ENCODE measurements at places on chromosomes 5 and 9.

- DNase-seq = no peak
Measured at GRCh38 chr5:142746532-142747433, 23.4 kb upstream of the ARHGAP26 start.

DNA sequence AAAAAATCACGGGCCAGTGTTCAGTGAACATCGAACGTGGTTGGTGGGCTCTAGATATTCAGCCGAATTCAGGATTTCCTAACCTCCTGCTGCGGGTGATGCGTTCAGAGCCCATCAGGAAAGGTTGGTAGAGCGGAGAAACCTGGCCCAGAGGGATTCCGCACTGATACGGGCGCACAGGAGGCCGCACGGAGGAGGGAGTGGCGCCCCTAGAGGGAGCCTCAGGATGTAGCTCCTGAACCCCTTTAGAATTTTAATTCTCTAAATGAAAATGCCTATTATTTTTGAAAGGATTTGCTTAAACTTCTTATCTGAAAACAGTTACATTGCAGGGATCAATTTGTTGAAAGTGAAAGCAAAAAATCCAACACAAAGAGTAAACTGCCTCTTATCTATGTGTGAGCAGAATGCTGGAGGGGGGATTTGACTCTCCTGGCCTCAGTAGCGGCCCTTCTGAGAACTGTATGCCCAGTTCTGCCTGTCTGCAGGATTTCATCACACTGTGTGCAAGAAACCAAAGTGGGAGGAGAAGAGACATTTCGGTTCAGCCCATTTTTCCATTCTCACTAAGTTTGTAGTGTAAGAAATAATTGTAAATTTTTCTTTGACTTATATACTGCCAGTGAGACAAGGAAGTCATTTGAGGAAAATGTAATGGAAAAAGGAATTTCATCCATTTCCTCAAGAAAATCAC is 75.9 kb downstream of the TENT4A start:
- DNase-seq = no peak

- DNase-seq = no peak
Measured at GRCh38 chr9:74645007-74645639, 148.0 kb downstream of the RORB start.

GRCh38 chr5:80198399-80198798 is 57.4 kb downstream of the SERINC5 start:
- DNase-seq = no peak

GRCh38 chr5:83927140-83927733 is 206.6 kb upstream of the HAPLN1 start:
- DNase-seq = no peak

DNA sequence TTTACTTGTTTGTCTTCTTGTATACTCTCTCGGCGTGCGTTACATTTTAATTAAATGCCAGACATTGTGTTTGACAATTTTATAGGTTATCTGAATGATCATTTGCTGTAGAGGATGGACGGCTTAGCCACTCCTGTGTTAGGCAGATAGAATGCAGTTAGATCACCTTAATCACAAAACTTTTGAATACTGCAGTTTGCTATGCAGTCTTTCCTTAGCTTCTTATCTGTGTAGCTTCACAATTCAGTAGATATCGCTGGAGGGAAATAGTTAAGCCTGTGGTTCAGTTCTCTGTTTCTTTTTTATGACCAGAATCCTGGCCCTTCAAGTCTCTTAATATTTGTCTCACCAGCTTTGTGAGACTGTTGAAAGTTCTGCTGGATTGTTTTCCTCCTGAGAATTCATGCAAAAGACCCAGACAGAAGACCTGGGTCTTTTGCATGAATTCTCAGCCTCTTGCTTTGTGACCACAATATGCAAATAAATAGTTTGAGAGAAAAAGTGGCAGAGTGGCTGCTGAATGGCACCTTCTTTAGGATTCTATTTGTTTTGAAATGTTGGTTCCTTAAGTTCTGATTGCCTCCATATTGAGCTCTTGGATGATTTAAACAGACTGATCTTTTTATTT is 40.2 kb downstream of the RASA1 start:
- DNase-seq = no peak

DNA sequence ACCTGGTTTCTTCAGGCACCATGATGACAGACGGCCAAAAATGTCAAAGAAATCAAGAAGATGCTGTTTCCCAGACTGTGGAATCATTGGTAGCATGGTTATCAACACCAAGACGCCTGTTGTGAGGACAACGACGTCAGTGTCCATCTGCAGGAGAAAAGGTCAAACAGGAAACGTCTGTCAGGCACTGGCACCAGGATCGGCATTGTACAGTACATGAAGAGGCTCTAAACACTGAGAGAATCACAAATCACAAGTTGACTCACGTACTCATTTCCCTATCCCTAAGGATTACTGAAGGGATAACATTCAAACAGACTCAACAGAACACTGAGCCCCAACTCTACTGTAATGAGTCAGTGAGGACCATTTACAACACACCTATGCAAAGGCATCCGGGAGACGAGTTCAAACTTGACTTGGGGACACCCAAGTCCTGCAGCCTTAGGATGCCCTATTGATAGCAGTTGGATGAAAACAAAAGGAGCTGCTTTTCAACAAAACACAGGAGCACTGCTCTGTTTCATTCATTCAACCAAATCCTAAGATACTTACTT is 21.0 kb downstream of the TSC1 start:
- DNase-seq = no peak

DNA sequence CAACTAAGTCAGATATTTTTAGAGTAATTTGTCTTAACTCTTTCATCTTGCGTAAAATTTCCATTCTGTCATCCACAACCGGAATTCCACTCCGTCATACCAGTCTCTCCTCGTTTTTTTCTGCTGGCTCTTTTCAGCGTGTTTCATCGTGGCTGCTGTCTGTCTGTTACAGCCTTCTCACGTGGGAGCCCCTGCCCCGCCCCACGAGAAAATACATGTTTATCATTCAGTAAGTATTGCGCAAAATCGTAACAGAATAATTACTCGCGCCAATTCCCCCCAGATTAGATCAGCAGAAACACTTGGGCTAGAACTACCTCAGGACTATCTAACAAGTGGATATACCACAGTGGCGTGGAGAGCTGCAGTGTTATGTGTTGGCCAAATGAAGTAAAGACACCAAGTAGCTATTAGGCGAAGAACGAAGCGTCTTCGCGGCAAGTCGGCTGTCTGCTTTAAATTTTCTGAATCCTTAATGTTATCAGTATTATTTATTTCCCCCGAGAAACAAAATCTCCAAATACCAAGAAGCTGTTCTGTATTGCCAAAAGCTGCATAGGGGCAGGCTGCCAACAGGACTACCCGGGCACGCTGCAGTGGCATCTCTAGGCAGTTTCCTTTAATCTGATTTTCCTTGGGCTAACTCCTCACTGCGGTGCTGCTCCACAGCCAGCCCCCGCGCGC is 566 bp upstream of the FOCAD start:
- peak; percentile 3 for DNase-seq

DNA sequence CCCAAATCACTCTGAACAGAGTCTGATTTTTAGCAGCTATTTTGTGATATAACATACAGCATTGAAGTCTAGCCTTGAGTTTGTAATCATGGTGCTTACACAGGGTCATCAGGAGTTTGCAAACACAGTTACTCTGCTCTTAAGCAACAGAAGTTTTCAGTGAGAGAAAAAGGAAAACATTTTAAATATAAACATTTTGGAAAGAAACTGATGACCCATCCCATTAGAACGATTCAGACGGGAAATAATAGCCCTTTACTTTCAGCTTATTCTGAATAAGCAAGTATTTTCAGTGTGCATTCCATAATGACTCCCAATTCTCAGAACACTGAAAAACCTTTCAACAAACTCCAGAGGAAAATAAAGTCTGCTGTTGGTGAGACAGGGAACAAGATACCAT is 46.7 kb upstream of the TMC1 start:
- DNase-seq = no peak

GRCh38 chr5:93076096-93076495 is 504.9 kb downstream of the NR2F1-AS1 start:
- no peak for DNase-seq

- no peak for DNase-seq
Measured at GRCh38 chr9:69674716-69675438, 2.7 kb upstream of the APBA1 start.

DNA sequence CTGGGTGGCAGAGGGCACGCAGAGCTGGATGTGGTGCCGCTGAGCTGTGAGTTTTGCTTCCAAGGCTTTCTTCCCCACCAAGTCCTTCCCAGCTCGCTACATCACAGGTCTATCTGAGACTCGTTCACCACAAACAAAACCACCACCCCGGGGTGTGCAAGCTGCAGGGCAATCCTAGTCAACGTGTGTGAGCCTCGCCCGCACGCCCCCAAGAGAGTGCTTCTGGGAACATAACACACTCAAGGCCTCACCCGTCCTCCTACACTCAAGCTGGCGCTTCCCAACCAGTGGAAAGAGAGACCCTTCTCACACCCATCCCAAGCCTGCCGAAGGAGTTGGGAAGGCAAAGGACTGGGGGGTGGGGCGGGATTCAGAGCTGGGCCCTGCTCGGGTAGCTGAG is 10.6 kb downstream of the SNAPC4 start:
- no peak for DNase-seq

- DNase-seq = no peak
Measured at GRCh38 chr5:6410421-6410820, 32.1 kb upstream of the MED10 start.
